Eye (tissue), 1 donor: ENCODE measurements at places on chromosomes 7 and 10.
A peak's percentile ranks its signal among the peaks of the same experiment; 100 is the strongest.

DNA sequence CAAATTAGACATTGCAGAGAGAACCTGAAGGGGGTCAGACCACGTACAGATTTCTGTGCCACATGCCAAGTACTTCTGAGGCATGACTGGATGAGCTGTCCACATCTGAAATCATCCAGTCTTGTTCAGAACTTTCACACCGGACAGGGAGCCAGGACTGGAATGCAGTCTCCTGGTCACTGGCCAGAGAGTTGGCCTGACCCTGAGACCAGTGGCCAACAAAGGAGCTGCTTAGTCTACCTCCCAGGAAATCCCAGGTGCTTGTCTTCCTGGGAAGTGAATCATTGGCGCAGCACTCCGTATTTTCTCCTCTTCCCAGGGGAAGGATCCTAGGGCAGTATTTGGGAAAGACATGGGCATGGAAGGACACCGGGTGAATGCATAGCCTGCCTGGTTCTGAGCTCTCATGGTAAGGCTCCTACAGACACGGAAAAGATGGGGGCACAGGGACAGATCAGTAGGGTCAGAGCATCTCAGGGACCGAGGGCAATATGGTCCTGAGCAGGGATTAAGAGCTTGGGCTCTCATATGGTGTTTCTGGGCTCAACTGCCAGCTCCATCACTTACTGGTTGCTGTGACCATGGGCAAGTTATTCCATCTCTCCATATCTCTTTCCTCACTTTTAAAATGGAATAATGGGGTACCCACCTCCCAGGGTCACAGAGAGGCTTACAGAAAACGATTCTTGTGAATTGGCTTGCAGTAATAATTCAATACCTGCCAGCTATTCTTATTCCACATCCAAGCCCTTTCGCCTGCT, 1.3 kb upstream of the SCD start:
- DNase-seq: no peak

DNA sequence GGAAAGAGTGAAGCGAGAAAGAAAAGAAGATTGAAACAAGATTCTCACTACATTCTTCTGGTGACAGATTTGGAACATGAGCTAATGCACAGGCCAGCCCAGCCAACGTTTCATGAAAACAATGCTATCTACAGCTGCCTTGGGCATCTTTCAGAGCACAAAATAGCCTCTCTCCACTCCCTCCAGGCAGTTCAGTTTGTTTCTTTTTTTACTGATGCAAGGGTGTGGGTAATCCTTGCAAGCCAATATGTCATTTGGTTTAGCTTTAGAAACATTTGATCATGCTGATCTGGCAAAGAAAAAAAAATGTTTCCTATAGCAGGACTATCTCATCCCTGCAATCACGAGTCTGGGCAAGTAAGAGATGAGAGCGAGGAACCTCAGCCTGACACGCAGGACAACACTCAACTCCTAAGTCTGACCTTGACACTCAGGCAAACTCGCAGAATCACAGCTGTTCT, 35.9 kb downstream of the SVIL start:
- peak; percentile 71 for DNase-seq

- no peak for DNase-seq
These were observed 22.3 kb downstream of the CALML3 start for GRCh38 chr10:5546891-5547680.

DNA sequence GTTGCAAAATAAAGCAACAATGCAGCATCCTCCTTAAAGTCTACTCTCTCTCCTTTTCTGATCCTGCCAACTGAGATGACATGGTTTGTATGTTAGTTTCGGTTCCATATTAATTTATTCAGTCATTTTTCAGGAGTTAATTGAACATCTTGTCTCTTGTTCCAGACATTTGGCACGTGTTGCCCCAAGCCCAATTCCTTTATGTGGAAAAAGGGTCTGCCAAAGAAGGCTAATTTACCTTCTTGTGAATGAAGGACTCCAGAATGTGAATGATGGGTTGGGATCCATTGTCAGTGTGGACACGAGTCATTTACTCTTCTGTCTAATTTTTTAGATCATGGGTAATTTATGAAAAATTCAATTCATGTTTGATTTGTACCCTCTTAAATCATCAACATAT, 350.9 kb upstream of the LRGUK start:
- no peak for DNase-seq

- no peak for DNase-seq
These were observed 749.7 kb upstream of the POM121L12 start for GRCh38 chr7:52285689-52286088.

- no peak for DNase-seq
These were observed 365.9 kb downstream of the REEP3 start for GRCh38 chr10:63887023-63887589.
